ENCODE measurements at places on chromosomes 1 and 21.

- DNase-seq: no peak
Measured at GRCh38 chr1:18340158-18340764, 140.5 kb upstream of the KLHDC7A start.

GRCh38 chr1:182649041-182649440, 35.3 kb downstream of the RGS8 start:
- DNase-seq: no peak

DNA sequence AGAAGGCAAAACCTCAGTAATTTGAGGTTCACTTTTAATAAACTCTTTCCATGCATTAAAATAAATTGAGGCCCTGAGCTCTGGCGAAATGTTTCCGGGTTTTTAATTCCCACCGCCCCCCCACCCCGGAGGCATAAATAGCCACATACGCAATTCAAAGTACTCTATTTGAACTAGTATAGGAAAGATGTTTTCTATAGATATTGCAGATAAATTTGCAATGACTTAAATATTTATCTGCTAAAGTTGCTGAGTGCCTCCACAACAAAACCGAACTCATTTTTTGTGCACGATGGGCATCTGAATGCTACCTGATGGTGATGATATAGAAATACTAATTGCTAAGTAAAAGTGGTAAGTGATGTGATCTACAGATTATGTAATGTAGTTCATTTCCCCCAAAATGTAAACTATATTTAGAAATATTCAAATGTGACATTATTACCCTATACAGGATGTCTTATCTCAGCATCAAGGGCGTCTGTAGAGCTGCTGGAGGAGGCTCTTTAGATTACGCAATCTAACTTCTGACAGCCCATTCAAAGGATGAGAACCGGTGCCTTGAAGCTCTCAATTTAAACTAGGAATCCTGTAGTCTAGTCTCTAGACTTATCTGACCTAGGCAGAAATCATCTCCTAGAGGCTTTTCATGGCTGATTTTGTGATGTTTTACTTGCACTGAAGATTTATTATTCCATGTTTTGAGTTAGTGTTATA, 8.5 kb downstream of the IRF2BP2 start:
- DNase-seq: no peak

DNA sequence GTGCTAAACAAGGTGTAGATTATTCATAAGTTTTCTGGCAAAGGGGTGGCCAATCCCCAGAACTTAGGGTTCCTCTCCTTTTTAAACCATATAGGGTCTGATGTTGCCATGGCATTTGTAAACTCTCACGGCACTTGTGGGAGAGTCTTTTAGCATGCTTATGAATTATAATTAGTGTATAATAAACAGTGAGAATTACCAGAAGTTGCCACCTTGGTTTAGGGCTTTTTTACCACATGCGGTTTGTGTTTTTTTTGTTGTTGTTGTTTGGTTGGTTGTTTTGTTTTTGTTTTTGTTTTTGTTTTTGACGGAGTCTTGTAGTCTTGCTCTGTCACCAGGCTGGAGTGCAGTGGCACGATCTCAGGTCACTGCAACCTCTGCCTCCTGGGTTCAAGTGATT, 8.9 kb upstream of the LAX1 start:
- DNase-seq: no peak

- no peak for DNase-seq
Measured at GRCh38 chr1:171219346-171220080, 28.8 kb upstream of the FMO1 start.

- DNase-seq: no peak
Measured at GRCh38 chr21:41076064-41076463, 91.9 kb upstream of the BACE2 start.

DNA sequence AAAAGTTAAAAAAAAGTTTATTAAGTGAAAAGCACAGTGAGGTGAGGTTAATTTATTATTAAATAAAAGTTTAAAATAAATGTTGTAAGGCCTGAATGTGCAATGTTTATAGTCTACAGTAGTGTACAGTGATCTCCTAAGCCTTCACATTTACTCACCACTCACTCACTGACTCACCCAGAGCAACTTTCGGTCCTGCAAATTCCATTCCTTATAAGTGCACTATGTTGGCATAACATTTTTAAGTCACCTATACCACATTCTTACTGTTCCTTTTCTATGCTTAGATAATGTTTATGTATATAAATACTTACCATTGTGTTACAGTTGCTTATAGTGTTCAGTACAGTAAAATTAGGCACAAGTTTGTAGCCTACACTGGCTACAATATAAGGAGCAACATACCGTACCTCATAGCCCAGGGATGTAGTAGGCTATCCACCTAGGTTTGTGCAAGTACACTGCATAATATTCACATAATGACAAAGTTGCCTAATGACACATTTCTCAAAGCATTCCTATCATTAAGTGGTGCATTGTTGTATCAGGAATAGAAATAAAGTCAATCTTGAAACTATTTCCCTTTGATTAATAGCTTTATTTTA, 426.5 kb upstream of the BRINP3 start:
- DNase-seq: no peak

GRCh38 chr1:231315887-231316286, 21.8 kb downstream of the EXOC8 start:
- DNase-seq: peak; percentile 47

DNA sequence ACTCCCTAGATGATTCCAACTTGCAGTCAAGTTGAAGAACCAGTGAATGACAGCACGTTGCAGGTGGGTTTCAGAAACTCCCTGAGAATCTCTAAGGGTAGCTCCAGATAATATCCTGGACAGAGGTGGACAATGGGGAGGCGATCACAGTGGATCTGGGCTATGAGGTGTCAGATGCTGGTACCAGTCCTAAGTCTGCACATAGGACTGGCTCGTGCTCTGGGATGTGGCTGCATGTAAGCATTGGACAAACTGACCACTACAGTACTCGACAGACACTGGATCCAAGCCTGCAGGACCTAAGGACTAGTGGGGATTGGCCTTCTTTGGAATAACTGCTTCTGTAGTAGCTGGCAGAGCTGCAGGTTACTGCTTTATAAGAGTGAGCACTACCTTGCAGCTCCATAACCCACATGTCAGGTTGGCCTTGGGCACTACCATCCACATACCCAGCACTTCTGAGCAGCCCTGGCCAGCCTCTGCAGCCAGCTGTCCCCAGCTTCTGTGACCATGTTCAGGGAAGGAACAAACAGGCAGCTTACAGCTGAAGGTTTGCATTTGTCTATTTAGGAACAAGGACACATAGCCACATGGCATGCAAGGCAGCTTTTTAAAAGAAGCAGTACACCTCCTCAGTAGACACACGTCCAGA, 33.2 kb upstream of the DNAH14 start:
- DNase-seq: no peak

DNA sequence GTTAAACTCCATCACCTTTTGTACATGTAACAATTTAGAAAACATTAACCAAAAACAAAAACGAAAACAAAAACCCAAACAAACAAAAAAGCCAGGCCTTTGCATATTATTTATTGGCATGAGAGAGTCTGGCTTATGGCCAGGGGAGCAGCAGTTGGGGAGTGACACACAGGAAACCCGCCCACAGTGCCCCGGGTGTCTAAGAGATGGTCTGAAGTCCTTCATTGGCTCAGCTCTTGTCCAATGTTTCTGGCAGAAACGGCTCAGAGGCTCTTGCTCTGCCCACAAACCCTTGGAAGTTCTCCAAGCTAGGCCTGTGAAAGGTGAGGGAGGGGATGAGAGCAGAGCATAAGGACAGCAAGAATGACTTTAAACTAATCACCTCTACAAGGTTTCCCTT, 131.5 kb downstream of the CNIH3 start:
- peak; percentile 55 for DNase-seq

- DNase-seq: no peak
Measured at GRCh38 chr1:67948151-67949080, 102.0 kb downstream of the DIRAS3 start.

GRCh38 chr1:201828820-201829774, at the start of gene IPO9:
Gene IPO9 (plus strand): TSS chr1:201829157. CDS start chr1:201829210, 53 bp downstream.
- peak; percentile 97 for DNase-seq

DNA sequence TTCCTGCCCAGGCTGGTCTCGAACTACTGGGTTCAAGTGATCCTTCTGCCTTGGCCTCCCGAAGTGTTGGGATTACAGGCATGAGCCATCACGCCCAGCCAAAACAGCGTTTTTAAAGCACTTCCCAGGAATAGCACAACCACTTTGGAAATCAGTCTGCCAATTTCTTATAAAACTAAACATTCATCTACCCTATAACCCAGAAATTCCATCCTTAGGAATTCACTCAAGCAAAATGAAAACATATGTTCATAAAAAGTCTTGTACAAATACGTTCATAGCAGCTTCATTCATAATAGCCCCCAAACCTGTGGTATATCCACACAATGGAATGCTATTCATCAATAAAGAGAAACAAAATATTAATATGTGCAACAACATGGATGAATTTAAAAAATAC, 36.1 kb downstream of the PHC2 start:
- no peak for DNase-seq

DNA sequence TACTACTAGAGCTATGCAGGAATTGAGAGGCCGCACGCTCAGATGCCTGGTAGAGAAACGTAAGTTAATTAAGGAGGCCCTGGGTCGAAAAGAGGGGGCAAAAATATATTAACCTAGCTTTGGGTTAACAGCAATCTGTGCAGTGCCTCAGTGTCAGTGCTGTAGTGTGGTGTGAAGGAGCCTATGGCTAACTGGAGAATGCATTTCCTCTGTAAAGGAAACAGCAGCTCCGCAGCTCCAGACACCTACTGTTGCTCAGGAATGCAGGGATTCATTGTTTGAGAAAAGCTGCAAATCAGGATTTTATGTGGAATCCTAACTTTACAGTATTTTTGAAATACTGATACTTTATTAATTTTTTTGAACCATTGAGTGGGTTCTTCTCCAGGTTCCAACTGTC, 18.4 kb downstream of the VANGL1 start:
- DNase-seq: no peak

- no peak for DNase-seq
Measured at GRCh38 chr1:37070126-37070525, 35.8 kb upstream of the GRIK3 start.

DNA sequence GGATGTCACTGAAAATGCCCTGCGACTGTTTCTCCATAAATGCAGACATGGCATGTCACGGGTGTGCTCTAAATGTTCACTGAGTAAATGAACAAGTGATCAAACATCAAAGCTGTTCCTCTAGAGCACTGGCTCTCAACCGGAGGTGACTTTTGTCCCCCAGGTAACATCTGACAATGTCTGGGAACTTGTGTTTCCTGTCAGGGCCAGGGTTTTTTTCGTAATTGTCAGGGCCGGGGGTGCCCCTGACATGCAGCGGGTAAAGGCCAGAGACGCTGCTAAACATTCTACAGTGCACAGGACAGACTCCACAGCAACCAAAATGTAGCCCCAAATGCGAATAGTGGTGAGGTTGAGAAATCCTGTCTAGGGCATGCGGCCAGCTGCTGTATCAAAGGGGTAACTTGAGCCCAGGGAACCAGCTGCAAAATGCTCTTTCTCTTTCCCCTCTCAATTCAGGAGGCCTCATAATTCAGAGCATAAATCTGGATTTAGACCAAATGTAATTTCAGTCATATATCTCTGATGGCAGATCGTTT, 2.0 kb downstream of the ALDH4A1 start:
- no peak for DNase-seq

- DNase-seq: no peak
Measured at GRCh38 chr1:204419064-204419403, 7.4 kb upstream of the PPP1R15B start.

- no peak for DNase-seq
Measured at GRCh38 chr1:3590139-3590763, 21.1 kb downstream of the MEGF6 start.

GRCh38 chr1:213931836-213932235, 55.9 kb upstream of the PROX1 start:
- no peak for DNase-seq

GRCh38 chr1:153293851-153294250, 18.9 kb downstream of the PGLYRP3 start:
- no peak for DNase-seq

- no peak for DNase-seq
Measured at GRCh38 chr1:10601342-10602070, 126.8 kb downstream of the PEX14 start.

DNA sequence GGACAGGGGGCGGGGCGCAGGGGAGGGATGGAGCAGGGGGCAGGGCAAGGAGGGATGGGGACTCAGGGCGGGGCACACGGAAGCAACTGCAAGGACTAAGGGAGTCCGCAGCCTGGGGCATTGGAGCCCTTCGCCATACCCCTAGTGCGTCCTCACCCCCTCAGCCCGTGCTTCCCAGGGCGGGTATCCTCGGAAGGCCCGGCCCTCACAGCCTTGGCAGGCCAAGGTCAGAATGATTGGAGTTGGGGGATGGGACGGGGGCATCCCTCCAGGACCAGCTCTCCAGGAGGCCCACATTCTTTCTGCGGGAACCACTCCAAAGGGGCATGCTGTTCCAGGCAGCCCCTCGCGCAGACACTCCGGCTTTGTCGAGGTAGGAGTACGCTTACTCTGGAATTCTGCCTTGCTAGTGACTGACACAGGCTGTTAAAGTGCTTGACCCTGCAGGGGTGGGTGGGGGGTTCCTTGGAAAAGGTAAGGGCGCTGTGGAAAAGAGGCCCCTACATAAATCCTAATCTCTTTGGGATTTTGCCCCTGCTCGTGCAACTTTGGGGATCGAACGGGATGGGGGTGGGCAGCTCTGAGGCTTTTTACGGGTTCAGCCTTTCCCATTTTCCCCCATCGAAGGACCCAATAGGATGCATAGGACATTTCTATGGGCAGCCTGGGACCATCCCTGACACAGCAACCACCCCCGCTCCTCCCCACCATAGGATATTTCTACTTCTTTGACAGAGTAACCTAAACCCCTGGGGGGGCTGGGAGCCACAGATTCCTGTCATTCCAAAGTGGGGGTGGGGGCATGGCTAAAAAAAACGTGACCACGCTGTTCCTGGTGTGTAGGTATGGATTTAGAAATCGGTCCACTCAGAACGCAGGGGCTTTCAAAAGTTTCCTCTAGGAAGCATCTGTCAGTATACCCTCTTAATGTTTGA, 738 bp upstream of the TRIM11 start:
- no peak for DNase-seq

DNA sequence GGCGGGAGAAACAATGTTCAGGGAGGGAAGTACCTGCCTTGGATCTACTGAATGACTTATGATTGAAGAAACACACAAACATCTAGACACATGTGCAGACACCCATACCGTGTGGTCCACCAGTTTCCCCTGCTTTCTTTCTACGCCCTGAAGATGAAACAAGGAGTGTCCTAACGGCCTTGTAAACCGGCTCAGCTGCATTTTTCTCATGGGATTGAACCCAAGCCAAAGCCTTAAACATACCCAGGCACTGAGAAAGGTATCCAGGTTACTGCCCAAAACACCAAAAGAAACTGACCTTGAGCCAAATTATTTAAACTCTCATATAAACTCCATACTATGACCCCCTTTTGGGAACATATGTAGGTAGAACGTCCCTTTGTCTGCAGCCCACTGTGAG, 630.0 kb upstream of the RGS18 start:
- no peak for DNase-seq

- no peak for DNase-seq
Measured at GRCh38 chr1:47830021-47830420, 167.2 kb downstream of the TRABD2B start.

DNA sequence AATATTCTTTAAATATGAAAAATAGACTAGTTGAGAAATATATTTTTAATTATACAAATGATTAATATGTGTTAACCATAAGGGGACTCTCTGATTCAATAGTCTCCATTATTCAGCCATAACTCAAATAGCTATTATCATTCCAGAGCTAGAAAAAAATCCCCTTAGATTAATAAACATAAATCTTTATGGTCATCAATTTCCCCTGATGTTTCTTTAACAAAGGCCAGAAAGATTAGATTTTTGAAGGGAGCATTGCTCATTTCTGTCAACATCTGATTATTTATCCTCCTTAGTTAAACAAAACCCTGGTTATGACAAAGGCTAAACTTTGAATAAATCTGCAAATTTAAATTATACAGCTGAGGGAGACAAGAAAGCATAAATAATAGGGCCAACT, 215.7 kb downstream of the PLA2G4A start:
- DNase-seq: no peak

All from stimulated activated naive CD8-positive, alpha-beta T cell treated with anti-CD3 and anti-CD28 coated beads, Interleukin-15, amount 100 ng/mL, for 72 hours (primary cell).